ENCODE measurements at places on chromosomes 7 and 10. TPM values are rescaled to one million over a fixed set of nuclear protein-coding genes. Genes with fewer than 3 reads are reported as not detected.

GRCh38 chr7:12957487-12957886, 270.1 kb downstream of the ARL4A start:
- no peak for DNase-seq

- DNase-seq: no peak
Measured at GRCh38 chr10:70233939-70234300, 691 bp upstream of the PPA1 start.

GRCh38 chr10:29826221-29826620, 191.4 kb upstream of the SVIL start:
- no peak for DNase-seq

Gene C10orf62
- not detected for total RNA-seq

- DNase-seq: peak; percentile 39
Measured at GRCh38 chr7:100467638-100468373, 3.7 kb upstream of the SPACDR start.

DNA sequence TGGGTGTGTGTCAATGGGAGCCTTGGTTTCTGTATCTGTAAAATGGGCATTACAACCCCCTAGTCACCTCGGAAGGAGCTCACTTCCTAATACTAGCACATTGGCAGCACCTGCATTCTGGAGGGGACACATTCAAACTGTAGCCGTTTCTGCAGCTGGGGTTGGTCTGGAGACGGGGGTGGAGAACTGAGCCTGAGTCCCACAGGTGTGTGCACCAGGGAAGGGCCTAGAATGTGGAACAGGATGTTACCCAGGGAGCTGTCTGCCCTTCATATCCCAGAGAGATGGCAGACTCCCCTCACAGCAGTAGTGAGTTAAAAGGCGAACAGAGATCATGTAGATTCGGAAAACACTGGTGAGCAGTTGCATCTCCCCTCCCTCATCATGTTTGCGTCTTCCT, 272.8 kb upstream of the ZNF32 start:
- DNase-seq: no peak

Gene C7orf33
- not detected for total RNA-seq

- no peak for DNase-seq
Measured at GRCh38 chr10:132997517-132998265, 55.3 kb upstream of the CFAP46 start.

DNA sequence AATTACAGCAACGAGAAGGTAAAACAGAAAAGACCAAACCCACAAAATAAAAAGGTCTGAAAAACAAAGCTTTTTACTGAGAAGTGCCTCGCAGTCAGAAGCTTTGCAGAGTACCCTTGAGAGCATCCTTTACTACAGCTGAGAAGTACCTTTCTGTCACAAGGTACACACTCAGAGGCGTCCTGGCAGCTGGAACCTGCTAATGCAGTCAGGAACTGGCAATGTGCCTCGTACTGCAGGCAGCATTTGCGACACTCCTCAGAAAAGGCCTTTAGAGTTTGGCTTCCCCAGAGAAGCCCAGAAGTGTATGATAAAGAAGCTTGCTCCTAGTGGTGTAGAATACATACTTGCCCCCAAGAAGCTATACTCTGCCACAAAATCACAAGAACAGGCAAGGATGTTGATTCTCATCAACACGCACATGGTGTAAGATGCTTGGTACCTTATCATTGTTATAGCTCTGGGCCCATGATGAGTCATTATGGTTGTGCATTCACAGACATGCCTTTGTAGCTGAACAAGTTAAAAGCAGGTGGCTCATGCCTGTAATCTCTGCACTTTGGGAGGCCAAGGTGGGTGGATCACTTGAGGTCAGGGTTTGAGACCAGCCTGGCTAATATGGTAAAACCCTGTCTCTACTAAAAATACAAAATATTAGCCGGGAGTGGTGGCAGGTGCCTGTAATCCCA, 2.0 kb upstream of the GTPBP4 start:
- no peak for DNase-seq

Gene ZNF365
- total RNA-seq: not detected

Gene GIMAP5
- total RNA-seq: not detected

- no peak for DNase-seq
Measured at GRCh38 chr7:46072722-46073121, 151.7 kb upstream of the IGFBP3 start.

GRCh38 chr10:102407425-102408130, 11.0 kb downstream of the PSD start:
- DNase-seq: no peak

- DNase-seq: no peak
Measured at GRCh38 chr7:98203964-98204605, 7.2 kb upstream of the BHLHA15 start.

GRCh38 chr10:5071411-5072198, 22.6 kb upstream of the AKR1C3 start:
- peak; percentile 22 for DNase-seq

Gene SLC16A12
- total RNA-seq: not detected

- DNase-seq: peak; percentile 57
Measured at GRCh38 chr10:77925410-77925794, 1.2 kb downstream of the DLG5 start.

DNA sequence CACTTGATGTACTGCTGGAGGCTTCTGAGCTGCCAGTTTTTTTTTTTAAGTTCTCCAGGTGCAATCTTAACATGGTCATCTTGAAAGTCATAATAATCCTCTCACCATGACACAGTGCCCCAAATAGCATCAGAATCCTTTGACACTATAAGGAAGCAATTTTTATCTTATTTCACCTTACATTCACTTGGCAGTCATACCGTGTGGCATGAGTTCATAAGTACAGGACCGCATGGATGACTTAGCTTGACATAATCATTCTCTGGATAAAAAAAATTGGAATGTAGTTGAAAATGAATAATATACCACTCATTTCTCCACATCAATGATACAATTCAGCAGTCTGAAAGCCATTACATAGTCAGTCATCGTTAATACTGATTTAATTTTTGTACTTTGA, 25.6 kb upstream of the TMEM196 start:
- no peak for DNase-seq

Gene CDC14C
- total RNA-seq: not detected

Gene MYH16
- not detected for total RNA-seq

Gene RARRES2
- total RNA-seq: 5.0 TPM

Gene JAKMIP3
- 0.27 TPM for total RNA-seq

DNA sequence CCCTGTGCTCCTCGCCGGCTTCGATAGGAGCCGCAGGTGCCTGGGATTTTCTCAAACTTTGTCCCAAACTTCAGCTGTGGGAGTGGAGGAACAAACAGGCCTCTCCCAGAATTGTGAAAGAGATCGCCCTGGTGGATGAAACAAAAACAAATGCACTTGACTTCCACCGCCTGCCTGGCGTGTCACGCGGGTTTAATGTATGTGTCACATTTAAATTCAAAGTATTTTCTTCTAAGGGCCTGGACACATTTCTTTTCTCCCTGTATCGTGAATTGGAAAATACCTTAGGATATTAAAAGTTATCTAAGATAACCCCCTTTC, 694 bp upstream of the WASL start:
- no peak for DNase-seq

DNA sequence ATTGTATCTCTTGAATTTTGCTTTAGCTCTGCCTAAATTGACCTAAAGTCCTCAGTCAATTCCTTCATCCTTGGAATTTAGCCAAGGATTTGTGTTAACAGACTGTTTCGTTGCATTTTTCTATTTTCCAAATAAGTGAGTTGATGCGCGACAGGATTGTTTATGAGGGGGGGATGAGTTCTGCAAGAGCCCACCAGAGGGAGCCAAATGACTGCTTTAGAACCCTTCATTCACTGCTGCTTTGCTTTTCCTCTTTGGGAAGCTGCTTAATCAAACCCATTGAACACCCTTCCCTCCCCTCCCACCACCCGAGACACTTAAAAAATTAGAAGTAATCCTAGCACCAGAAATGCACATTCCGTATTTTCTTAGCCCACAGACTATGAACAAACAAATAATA, 33.7 kb upstream of the PTF1A start:
- DNase-seq: peak; percentile 68

GRCh38 chr7:69652947-69653701, 54.8 kb downstream of the AUTS2 start:
- DNase-seq: no peak

DNA sequence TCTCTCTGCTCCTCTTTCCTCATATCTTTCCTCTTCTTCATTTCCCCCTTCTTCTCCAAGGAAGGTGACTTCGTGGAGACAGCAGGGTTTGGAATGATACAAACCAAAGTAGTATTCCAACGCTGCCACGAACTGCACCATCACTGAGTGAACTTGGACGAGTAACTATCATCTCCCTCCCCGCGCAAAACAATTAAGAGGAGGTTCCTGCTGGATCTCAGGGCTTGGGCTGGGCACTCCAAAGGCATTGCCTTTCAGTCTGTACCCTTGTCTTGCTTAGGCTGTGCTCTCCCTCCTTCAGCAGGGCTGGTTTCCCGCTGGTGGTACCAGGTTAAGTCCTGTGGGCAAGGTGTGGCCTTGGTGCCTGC, 790 bp upstream of the PITX3 start:
- no peak for DNase-seq

GRCh38 chr7:17523813-17524739, 225.6 kb downstream of the AHR start:
- no peak for DNase-seq

- DNase-seq: no peak
Measured at GRCh38 chr7:82615527-82615926, 171.9 kb upstream of the CACNA2D1 start.

DNA sequence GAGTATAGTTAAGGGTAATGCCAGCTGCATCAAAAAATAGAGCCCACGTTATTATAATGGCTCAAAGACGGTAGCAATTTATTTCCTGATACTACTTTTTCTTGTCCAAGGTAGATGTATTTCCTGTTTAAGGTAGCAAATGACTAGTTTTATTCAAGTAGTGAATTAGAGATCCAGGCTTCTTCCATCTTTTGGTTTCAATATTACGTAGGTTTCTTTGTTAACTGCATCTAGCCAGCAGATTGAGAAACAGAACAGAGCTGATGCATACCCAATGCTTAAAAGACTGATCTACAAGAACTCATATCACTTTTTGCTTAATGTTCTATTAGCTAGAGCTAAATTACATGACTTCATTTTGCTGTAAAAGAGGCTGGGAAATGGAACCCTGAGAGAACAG, 992.1 kb downstream of the NRG3 start:
- no peak for DNase-seq

DNA sequence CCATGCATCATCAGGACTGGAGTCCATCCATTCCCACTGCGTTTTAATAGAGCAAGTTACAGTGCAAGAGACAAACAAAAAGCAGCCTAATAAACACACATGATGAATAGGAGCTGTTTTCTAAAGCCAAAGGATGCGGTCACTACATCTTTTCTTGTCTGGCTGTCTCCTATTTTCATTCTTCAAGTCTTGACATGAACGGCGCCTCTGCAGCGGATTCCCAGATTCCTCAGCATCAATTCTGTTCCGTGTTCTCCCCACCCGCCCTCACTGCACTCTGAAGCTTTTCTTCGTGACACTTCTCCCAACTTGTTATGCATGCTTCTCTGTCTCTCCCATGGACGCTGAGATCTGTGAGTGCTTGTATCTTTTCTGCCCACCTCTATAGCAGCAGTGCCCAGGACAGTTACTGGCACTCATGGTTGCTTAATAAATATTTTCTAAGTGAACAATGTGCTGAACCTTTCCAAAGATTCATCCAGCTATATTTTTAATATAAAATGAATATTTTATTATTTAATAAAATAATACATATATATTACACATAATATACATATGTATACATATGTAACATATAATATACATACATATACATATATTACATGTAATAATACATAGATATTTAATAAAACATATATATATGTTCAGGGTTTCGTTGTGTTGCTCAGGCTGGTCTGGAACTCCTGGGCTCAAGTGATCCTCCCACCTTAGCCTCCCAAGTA, 242.9 kb downstream of the ABCA13 start:
- no peak for DNase-seq

- DNase-seq: no peak
Measured at GRCh38 chr10:48282829-48283228, 8.3 kb upstream of the FRMPD2 start.

DNA sequence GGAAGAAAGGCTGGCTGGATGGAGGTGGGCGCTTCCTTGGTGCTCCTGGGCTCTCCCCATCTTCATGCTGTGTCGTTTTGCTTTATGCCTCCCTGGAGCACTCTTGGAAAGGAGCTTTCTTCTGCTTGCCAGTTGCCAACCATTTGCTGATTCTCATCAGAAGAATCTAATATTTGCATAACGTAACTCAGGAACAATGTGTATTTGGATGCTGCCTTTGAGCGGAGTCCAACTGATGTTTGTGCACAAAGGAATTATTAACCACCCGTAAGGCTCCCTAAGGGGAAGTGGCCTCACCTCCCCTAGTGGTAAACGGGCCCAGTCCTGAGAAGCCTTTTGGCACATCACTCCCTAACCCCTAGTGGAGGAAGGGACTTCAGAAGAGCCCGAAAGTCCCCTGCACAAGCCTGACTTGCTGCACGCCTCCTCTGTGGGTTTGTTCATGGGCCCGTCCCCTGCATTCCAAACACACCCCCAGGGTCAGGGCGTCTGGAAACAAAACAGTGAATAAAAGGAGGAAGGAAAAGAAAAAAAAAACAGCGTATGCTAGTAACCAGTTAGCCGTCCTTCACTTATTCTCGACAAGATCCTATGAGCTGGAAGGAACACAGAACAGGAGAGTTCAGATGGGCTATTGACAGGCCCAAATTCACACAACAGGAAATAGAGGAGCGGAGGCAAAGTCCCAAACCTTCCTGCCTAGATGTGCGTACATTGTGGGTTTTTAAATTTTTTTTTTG, 602.2 kb downstream of the LRMDA start:
- no peak for DNase-seq

Gene GPNMB
- total RNA-seq: 14.3 TPM

DNA sequence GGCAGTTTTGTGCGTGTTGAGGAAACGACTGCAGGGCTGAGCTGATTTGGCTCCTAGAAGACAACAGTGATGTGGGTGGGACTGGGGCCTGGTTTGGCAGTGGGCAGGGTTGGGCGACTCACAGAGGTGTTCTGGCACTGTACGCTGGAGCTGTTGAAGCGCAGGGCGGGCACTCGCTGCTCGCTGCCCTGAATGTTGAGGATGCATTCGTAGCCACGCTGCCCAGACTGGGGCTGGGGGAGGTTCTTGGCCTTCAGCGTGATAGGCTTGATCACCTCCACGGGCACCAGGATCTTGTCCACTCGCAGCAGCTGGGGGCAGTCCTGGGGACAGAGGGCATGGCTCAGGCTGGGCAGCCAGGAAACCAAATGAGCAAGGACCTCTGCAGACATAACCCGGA, 365.4 kb downstream of the PLXNA4 start:
- DNase-seq: no peak

Gene GNAT3
- not detected for total RNA-seq

DNA sequence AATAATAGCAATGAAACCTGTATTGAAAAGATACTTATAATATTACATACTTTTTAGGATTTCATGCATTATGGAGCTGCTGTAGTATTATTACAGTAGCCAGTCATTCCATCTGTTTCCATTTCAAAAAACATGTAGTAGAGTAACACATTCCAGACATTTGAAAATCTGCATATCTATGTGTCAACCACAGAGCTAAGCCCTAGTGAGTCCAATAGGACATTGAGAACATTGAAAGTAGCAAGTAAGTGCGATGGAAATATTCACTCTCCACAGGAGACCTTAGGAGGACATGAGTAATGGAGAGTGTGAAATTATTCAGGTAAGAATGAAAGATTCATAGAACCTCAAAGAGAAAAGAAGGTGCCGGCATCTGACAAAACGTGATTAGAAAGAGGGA, 15.3 kb downstream of the NSMCE4A start:
- no peak for DNase-seq

Gene SYNPO2L
- not detected for total RNA-seq

Data from G401 (cell line).